Activated naive CD8-positive, alpha-beta T cell treated with anti-CD3 and anti-CD28 coated beads, Interleukin-2, amount 10 ng/mL, durations not matched to agents 7 days and 5 days (primary cell): ENCODE measurements at places on chromosomes 13 and 19. TPM values are rescaled to one million over a fixed set of nuclear protein-coding genes. Genes with fewer than 3 reads are reported as not detected.

GRCh38 chr19:8528500-8528899 lies 14.5 kb upstream of the ZNF414 start:
- peaks cover 56% of the 10 kb centered on the region for H3K36me3 ChIP-seq
- DNase-seq: no peak
- no peaks in the 10 kb centered on the region for H3K27me3 ChIP-seq

DNA sequence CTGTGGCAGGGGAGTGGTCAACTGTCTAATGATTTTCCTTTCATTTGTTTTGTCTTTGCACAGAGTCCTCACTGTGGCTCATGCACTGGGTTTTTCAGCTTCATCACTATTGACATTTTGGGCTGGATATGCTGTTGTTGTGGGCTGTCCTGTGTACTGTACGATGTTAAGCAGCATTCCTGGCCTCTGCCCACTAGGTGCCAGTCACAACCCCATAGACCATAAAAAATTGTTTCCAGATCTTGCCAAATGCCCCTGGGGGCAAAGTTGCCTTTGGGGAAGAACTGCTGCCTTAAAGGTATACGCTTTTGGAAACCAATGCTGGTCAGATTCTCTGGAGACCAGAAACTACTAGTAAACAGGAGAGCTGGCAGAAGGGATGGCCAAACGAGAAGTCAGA lies 310.4 kb downstream of the SPRY2 start:
- H3K27me3 ChIP-seq: no peaks in the 10 kb centered on the region
- no peak for DNase-seq
- H3K36me3 ChIP-seq: no peaks in the 10 kb centered on the region
- no peaks in the 10 kb centered on the region for H3K4me1 ChIP-seq
- no peak overlapping the region for H3K27ac ChIP-seq
- H3K4me3 ChIP-seq: no peak overlapping the region

- no peak overlapping the region for H3K27ac ChIP-seq
- H3K4me3 ChIP-seq: no peak overlapping the region
- no peaks in the 10 kb centered on the region for H3K4me1 ChIP-seq
- H3K27me3 ChIP-seq: peaks cover 7% of the 10 kb centered on the region
- DNase-seq: no peak
Measured at GRCh38 chr19:5484398-5485285, 29.4 kb downstream of the ZNRF4 start.

DNA sequence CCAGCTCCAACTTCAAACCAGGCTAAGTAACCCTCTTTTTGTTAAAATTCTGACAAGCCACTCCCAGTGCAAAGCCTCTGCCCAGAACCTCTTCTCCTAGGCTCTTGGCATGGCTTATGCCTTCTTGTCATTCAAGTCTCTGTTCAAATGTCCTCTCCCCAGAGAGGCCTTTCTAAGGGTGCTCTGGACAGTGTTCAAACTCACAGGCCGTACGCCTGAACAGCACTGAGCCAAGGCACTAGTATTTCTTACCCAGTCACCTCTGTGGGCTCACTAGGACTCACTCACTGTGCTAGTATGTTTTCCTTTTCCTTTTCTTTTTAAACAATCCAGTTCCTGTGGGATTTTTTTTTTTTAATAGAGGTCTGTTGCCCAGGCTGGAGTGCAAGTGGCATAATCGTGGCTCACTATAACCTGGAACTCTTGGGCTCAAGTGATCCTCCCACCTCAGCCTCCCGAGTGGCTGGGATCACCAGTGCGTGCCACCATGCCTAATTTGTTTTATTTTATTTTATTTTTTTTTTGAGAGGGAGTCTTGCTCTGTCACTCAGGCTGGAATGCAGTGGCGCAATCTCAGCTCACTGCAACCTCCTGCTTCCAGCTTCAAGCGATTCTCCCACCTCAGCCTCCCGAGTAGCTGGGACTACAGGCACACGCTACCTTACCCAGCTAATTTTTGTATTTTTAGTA lies 2.3 kb upstream of the ASF1B start:
- no peaks in the 10 kb centered on the region for H3K27me3 ChIP-seq
- peak overlapping the region; percentile 61 for H3K27ac ChIP-seq

GRCh38 chr19:13600091-13600490 lies 93.8 kb upstream of the CACNA1A start:
- no peaks in the 10 kb centered on the region for H3K36me3 ChIP-seq
- H3K27me3 ChIP-seq: peaks cover 18% of the 10 kb centered on the region
- H3K27ac ChIP-seq: no peak overlapping the region
- no peak overlapping the region for H3K4me3 ChIP-seq
- H3K4me1 ChIP-seq: peaks cover 4% of the 10 kb centered on the region

DNA sequence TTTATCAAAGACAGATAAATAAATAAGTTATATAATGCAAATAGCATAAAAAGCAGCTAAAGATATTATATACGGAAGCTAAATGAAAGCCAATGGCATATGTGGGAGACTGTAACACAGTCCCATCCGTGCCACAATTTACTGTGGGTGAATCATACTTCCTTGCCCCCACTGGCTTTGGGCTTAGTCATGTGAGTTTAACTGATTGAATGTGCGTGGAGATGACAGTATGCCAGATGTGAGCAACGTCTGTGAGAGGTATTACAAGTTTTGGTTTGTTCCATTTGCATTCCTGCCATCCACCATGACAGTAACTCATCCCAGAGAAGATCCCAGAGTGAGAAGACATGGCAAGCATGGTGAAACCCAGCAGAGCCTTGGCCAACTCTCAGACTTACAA lies 340.0 kb downstream of the SUCLA2 start:
- H3K4me1 ChIP-seq: no peaks in the 10 kb centered on the region
- no peak for DNase-seq
- H3K27me3 ChIP-seq: no peaks in the 10 kb centered on the region
- H3K36me3 ChIP-seq: no peaks in the 10 kb centered on the region

DNA sequence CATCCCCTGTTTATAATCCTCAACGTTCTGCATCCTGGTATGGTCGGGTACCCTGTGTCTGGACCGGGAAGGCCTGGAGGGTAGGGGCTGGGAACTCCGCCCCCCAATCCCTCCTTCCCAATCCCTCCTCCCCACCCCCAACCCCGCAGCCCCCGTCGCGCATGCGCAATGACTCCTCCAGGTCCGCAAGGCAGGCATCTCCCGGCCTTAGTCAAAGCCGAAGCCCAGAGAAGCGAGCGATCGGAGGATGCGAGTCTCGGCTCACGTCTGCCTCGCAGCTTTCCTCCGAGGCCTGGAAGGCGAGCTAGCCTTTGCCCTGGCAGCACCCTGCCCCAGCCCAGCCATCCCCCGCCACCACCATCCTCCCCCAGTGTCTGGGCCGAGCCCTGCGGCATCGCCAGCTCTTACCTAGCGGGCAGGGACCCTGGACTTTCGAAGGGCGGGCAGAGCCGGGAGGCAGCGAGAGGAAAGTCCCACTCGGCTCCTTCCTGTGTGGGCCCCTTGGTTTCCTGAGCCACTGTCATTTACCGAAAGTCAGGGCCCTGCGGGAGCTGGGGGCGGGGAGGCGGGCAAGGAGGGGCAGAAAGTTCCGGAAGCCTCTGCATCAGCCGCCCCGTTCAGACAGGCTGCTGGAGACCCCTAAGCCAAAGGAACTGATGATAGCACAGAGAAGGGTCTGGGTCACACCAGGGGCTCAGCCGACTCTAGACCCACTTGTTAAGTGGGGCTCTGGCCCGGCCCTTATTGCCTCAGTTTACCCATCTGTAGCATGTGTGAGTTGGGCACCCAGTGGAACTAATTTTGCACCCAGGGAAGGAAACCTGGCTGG lies at the start of gene JAK3:
JAK3 (minus strand) TSS at position 445 of the 829 bp plus-strand sequence. CDS start 3,565 bp downstream, outside the sequence.
- peaks cover 48% of the 10 kb centered on the region for H3K4me1 ChIP-seq
- DNase-seq: peak; percentile 86
- no peaks in the 10 kb centered on the region for H3K27me3 ChIP-seq

- H3K36me3 ChIP-seq: no peaks in the 10 kb centered on the region
- DNase-seq: peak; percentile 66
- H3K4me1 ChIP-seq: peaks cover 38% of the 10 kb centered on the region
- H3K27me3 ChIP-seq: no peaks in the 10 kb centered on the region
Measured at GRCh38 chr19:45103156-45103507, 10.2 kb downstream of the PPP1R37 start.

GRCh38 chr19:45691516-45692186 lies at the start of gene SNRPD2:
Gene SNRPD2, minus strand, starts transcription at chr19:45691953. Its CDS starts 65 bp downstream, at chr19:45691888.
- H3K4me1 ChIP-seq: peaks cover 14% of the 10 kb centered on the region
- peaks cover 14% of the 10 kb centered on the region for H3K36me3 ChIP-seq
- DNase-seq: peak; percentile 93
- H3K27me3 ChIP-seq: no peaks in the 10 kb centered on the region

GRCh38 chr13:78121459-78122348 lies 203.1 kb upstream of the EDNRB start:
- H3K27me3 ChIP-seq: peaks cover 4% of the 10 kb centered on the region
- DNase-seq: no peak
- no peaks in the 10 kb centered on the region for H3K36me3 ChIP-seq

DNA sequence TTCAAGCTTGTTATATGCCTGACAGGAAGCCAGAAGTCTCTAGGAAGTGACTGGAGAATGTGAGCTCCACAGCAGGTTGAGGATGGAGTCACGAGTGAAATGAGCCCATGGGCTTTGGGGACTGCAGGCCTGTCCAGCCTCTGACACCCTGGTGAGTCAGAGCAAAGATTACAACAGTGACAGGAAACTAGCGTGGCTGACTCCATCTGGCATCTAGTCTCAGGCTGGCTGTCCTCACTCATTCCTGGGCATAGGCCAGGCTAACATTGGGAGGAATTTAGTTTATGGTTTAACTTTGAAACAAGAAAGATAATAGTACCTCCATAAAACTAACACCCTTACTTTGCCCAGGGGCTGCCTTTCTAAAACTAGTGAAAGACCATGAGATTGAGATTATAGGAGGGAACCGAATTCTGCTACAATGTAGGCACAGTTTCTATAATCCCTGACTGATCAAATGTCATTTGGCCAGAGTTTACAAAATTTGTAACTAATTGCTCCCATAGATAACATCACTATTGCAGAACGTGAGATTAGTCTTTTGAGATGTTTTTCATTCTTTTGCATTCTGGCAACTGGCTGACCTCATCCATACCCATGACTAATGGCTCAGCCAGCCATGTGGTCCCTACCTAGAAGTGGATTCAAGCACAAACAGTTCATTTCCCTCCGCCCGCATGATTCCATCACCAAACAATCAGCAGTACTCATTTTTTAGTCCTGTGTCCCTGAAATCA lies 28.4 kb downstream of the PSG1 start:
- H3K27ac ChIP-seq: no peak overlapping the region
- no peaks in the 10 kb centered on the region for H3K36me3 ChIP-seq
- no peak overlapping the region for H3K4me3 ChIP-seq
- DNase-seq: no peak

- no peaks in the 10 kb centered on the region for H3K4me1 ChIP-seq
- peaks cover 3% of the 10 kb centered on the region for H3K27me3 ChIP-seq
- no peak overlapping the region for H3K4me3 ChIP-seq
- H3K27ac ChIP-seq: no peak overlapping the region
- DNase-seq: no peak
Measured at GRCh38 chr13:36069881-36070366, 61.3 kb downstream of the DCLK1 start.

DNA sequence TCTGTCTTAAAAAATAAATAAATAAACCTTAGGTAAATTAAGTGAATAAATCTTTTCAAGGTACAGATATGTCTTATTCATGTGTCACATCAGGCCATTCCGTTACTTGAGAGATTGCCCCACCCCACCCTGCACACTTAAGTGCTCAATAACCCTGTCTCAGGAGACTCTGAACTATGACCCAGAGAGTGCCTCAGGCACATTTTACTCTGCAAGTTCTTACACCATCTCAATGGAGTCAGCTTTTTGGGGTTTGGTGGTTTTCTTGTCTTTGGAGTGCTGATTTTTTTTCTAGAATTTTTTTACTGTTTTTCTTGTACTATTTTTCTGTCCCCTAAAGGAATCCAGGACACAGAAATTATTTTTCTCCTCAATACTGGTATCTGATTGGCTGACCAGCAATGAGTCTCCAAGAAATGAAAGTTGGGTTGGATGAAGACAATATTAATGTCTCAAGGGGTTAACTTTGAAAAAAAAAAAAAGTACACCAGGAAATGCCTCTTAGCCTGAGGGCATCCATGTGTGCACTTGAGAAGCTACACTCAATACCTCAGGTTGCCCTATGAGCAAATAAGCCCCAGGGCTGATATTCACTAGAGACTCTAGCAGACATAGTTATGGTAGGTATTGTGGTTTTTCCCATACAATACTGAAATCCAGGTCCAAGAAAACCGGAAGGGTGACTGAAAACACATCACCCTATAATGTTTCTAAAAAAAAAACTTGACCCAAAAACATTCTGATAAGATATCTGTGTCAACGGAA lies 114.6 kb upstream of the ZNF91 start:
- H3K4me3 ChIP-seq: no peak overlapping the region
- H3K27ac ChIP-seq: no peak overlapping the region
- DNase-seq: no peak

GRCh38 chr13:77918391-77919245 lies at the start of gene EDNRB:
Gene EDNRB, minus strand, starts transcription at chr13:77918831. Its CDS starts 258 bp downstream, at chr13:77918573.
- H3K4me3 ChIP-seq: no peak within 1 kb of the TSS
- H3K27me3 ChIP-seq: peaks cover 10% of the 10 kb centered on the region
- H3K4me1 ChIP-seq: peaks cover 3% of the 10 kb centered on the region
- H3K36me3 ChIP-seq: no peaks in the 10 kb centered on the region

GRCh38 chr19:50190439-50190891 lies 13.0 kb upstream of the MYH14 start:
- DNase-seq: no peak
- no peak overlapping the region for H3K4me3 ChIP-seq
- H3K36me3 ChIP-seq: no peaks in the 10 kb centered on the region
- H3K4me1 ChIP-seq: peaks cover 2% of the 10 kb centered on the region

DNA sequence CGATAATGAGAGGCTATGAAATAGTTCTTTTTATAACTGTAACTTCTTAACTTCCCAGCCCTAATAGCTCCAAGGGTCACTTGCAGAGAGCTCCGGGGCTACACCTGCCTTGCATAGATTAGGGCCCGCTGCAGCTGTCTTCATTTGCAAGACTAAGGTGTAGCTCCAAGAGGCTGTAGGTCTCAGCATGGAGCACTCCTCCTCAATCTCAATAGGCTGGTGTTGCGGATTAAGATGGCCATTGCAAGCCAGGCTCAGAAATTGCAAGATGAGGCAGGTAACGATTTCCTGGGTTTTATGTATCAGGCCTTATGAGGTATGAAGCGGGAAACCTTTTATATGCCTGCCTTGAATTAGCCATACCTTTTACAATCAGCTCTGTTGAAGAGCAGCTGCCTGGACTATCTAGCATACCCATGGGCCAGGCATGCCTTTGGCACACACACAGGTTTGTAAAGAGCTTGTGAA lies 185.7 kb downstream of the TM9SF2 start:
- H3K36me3 ChIP-seq: peaks cover 4% of the 10 kb centered on the region
- no peak for DNase-seq
- H3K27ac ChIP-seq: no peak overlapping the region
- H3K27me3 ChIP-seq: no peaks in the 10 kb centered on the region
- H3K4me3 ChIP-seq: no peak overlapping the region

GRCh38 chr19:10290876-10291553 lies 1.3 kb downstream of the ICAM5 start:
- H3K4me1 ChIP-seq: peaks cover 49% of the 10 kb centered on the region
- H3K36me3 ChIP-seq: peaks cover 11% of the 10 kb centered on the region
- peaks cover 75% of the 10 kb centered on the region for H3K27me3 ChIP-seq
- peak overlapping the region; percentile 77 for H3K4me3 ChIP-seq

- no peaks in the 10 kb centered on the region for H3K27me3 ChIP-seq
- H3K4me3 ChIP-seq: no peak overlapping the region
- no peaks in the 10 kb centered on the region for H3K36me3 ChIP-seq
- no peak overlapping the region for H3K27ac ChIP-seq
Measured at GRCh38 chr13:66751691-66752090, 478.4 kb downstream of the PCDH9 start.

ZFR2 gene
- total RNA-seq: 0.55 TPM

SULT2B1 gene
- total RNA-seq: not detected

TRMT1 gene
- total RNA-seq: 55.8 TPM

TMEM161A gene
- total RNA-seq: 30.5 TPM

KASH5 gene
- not detected for total RNA-seq

ITGBL1 gene
- not detected for total RNA-seq

FFAR2 gene
- not detected for total RNA-seq

FFAR1 gene
- total RNA-seq: not detected

PVR gene
- 4.2 TPM for total RNA-seq

SIAH3 gene
- 0.36 TPM for total RNA-seq

ZNF540 gene
- 7.7 TPM for total RNA-seq

NRTN gene
- 0.36 TPM for total RNA-seq

ONECUT3 gene
- not detected for total RNA-seq

PTPRH gene
- total RNA-seq: not detected
